ENCODE measurements at places on chromosomes 16 and 17.

DNA sequence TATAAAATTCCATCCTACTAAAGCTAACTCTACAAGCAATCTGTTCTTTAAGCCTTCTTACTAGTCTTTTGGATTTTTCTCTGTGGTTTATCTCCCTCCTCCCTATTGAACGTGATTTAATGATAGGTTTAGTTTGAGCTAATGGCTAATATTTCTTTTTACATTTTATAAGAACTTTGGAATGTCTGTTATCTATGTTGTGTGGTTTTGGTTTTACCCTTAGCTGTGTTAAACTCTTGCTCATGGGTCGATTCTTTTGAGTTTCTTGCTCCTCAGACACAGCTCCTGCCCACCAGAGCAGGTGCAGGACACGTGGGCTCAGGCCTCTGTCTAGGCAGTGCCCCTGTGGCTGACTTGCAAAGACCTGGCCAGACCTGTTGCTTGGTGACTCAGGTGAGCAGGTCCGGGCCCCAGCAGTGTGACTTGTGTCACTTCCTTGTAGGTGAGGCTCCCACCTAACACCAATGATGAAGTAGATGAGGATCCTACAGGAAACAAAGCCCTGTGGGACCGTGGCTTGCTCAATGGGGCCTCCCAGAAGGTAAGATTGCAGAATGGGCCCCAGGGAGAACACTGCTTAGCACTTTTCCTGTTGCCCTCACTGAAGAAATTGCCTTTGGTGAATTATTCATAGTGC lies 45.1 kb downstream of the SF3B3 start:
- DNase-seq: no peak

DNA sequence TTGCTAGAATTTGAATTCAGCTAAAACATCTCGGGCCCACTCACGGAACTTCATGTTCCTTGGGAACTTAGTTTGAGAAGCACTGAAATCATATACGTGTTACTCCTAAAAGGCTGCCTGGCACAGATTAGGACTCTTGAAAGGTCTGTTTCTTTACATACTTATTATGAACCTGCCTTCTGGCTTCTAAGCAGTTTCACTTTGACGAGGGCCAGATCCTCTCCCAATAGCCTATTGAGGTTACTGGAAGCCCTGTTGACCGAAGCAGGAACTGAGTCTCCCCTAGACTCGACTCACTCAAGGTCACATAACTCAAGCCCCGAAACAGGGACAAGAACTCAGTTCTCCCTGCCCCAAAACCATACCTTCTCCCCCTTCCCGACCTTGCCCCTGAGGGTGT lies 121.9 kb upstream of the PLCG2 start:
- DNase-seq: no peak

DNA sequence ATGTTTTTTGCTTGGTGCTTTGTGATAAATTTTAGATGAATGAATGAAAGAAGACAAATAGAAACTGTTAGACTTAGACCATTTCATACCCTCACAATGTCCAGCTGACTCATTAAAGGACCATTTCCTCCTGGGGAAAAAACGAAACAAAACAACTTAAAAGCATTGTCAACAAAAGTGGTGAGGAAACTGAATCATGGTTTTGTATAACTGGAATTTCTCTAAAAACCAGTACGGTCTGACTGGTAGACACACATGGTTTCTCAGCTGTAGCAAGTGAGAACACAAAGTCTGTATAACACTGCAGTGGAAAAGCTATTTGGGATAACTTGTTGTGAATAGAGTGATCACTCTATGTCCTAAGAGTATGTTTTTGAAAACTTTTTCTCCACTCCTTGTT lies 5.3 kb upstream of the DDX52 start:
- no peak for DNase-seq

GRCh38 chr16:50917950-50918703 lies 176.2 kb downstream of the CYLD start:
- no peak for DNase-seq

GRCh38 chr16:11177578-11178160 lies 78.3 kb downstream of the SOCS1 start:
- no peak for DNase-seq

GRCh38 chr17:58279736-58280479 lies 827 bp downstream of the MPO start:
- DNase-seq: no peak

DNA sequence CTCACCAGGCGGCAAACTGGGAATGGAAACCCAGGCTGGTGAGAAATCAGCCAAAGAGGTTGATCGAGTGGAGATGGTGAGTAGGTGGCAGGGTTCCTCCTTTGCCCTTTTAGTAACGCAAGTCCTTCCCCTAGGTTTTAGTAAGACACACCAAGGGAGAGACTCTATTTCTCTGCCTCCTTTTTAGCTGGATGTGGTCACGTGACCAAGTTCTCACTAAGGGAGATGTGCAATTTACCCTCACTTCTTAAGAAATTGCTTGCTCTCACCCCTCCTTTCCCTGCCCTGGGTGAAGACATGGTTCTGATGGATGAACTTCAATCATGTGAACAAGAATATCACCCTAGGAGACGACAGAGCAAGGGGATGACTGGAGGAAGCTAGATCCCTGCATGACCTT lies 99.8 kb upstream of the FOXF1 start:
- DNase-seq: no peak

- DNase-seq: no peak
These were observed 334.8 kb downstream of the CBLN1 start for GRCh38 chr16:48946686-48947370.

DNA sequence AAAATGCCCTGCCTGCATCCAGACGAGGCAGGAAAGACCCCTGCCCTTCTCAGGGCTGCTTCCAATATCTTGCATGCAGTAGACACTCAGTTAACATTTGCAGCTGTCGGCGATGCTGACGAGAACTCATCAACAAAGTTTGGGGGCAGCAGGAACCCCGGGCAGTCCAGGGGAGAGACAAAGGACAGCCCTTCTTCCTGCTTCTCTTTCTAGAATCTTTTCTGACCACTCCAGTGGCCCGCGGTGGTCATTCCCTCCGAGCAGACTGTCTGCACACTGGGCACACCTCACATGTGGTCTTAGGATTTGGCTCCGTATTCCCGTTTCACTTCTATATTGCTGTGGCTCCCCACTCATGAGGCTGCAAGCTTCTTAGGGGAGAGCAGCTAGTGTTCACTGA lies 31.0 kb upstream of the MFSD6L start:
- no peak for DNase-seq

- no peak for DNase-seq
These were observed 139.8 kb downstream of the FOXL1 start for GRCh38 chr16:86718118-86718517.

- no peak for DNase-seq
These were observed 50.6 kb downstream of the RNF112 start for GRCh38 chr17:19461681-19462080.

DNA sequence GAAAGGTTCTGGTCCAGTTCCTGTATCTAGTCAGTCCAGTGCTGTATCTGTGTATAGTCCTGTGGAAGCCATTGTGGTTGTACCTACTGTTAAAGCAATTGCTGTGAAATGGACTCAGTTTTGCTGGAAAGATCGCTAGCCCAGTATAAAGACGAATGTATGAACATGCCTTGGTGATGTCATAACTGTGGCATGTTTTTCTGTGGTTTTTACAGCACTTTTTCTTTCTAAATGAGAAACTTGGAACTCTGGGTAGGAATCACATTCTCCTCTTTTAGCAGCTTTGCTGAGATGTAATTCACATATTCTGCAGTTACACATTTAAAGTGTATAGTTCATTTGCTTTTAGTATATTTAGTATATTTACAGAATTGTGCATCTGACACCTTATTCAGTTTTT lies 58.1 kb downstream of the MAP2K4 start:
- DNase-seq: no peak

GRCh38 chr16:22710326-22710725 lies 103.6 kb upstream of the HS3ST2 start:
- DNase-seq: no peak

GRCh38 chr16:81885976-81886586 lies 107.0 kb downstream of the PLCG2 start:
- no peak for DNase-seq

DNA sequence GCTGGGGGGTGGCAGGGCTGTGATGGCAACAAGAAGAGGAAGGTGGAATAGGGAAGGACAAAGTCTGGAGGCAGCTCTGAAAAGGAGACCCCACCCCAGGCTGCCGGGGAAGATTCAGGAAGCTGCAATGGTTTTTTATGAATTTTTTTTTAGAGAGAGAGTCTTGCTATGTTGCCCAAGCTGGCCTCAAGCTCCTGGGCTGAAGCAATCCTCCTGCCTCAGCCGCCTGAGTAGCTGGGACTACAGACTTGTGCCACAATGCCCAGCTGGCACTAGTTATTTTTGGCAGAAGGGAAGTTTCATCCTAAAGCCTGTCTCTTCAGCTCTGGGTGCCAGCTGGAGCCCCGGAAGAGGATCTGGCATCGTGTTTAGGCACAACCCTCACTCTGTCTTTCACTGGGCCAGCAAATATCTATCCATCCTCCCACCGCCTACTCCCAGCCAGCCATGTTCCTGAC lies 1.3 kb upstream of the CES3 start:
- no peak for DNase-seq

DNA sequence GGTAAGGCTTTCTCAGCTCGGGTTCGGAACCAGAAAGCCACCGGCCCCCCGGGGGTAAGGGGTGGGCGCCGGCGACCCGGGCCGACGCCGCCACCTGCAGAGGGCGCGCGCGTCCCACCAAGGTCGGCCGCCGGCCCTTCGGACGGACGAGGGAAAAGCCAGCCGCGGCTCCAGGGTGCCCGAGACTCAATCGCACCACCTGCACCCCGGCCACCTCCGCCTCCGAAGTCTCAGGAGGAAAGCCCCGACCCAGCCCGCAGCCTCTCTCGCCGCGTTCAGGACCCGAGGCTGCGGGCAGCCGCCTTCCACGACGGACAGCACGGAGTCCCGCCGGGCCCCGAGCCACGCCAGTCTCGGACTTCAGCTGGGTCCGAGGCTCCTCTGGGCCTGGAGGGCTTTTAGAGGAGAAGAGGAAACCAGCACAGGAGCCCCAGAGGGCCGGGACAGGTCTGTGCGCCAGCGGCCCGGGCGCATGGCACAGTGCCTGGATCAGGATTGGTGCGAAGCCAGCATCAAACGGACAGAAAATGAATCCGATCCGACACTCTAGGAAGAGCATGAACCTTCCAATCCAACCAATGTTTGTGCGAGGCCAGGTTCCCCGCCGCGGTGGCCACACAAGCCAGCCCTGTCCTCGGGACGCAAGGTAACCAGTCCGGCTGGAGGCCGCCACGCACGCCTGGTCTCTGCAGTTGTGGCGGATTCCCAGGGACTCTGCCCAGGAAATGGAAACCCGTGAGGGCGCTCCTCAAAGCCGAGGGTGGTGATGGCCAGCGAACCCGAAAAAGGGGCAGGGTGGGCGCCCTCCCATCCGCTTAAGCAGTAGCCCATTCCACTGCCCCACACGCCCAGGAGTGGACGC lies 6.7 kb downstream of the CBX8 start:
- DNase-seq: no peak

- DNase-seq: no peak
These were observed at the start of gene ARHGAP27 for GRCh38 chr17:45432405-45433158. TSS of gene ARHGAP27 (minus strand) at chr17:45432870. CDS start at chr17:45430279, 2,591 bp downstream.

DNA sequence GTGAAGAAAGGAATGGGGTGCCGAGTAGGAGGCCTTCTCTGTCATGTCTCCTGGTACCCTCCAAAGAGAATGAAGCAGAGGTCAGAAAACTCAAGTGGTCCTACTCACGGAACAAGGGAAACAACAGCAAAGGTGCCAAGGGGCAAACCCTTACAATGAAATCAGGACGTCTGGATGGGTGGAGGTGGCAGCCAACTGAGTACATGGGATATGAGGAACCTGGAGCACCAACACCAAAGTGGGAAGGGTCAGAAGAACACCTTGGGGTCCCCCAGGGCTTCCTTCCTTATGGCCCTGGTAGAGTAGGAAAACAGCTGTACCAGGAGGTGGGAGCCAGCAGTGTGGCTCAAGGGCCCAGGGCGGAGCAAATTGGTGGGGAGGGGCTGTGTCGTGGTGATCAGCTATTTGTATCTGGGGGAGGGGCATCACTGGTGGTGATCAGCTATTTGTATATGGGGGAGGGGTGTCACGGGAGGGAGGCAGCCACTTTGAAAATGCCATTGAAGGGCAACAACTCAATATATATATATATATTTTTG lies 643 bp downstream of the HIGD1B start:
- no peak for DNase-seq

- DNase-seq: no peak
These were observed 19.7 kb downstream of the IL34 start for GRCh38 chr16:70665806-70666735.

- no peak for DNase-seq
These were observed 29.9 kb upstream of the PAFAH1B1 start for GRCh38 chr17:2563543-2563942.

GRCh38 chr17:80102664-80103448 lies 1.5 kb downstream of the GAA start:
- no peak for DNase-seq

- DNase-seq: no peak
These were observed 36.3 kb downstream of the GAS7 start for GRCh38 chr17:10162096-10162495.

- no peak for DNase-seq
These were observed 1063.3 kb upstream of the EEF2KMT start for GRCh38 chr16:6160871-6161270.

- DNase-seq: no peak
These were observed 14.6 kb downstream of the FANCA start for GRCh38 chr16:89801800-89802199.
